GM10248 (cell line): ENCODE measurements at places on chromosomes 1 and 21.

DNA sequence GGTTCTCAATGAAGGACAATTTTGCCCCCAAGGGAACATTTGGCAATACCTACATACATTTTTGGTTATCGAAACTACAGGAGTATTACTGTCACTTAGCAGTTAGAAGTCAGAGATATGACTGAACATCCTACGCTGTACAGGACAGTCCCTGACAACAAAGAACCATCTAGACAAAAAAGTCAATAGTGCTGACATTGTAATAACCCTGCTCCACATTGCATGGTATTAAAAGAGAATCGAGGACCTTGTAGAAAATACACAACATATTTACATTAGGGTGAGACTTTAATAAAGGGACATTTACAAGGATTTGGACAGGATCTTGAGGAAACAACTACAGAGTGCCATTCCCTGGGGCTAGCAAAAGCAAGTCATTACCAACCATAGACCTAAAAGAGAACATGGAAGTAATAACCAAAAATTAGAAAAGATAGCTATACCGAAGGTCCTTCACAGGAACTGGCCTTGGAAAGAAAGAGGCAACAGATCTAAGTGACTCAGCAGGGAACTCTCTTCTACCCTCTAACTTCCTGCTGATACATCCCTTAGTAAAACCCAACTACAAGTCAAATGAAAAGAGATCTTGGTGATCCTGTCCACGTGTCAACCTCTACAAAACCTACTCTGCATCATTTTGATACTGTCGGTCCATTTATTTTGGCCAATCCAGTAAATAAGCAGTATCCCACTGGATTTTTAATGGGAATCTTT is 40.2 kb downstream of the ANGPTL3 start:
- DNase-seq: no peak

GRCh38 chr1:244788493-244789275 is 46.8 kb upstream of the COX20 start:
- no peak for DNase-seq

DNA sequence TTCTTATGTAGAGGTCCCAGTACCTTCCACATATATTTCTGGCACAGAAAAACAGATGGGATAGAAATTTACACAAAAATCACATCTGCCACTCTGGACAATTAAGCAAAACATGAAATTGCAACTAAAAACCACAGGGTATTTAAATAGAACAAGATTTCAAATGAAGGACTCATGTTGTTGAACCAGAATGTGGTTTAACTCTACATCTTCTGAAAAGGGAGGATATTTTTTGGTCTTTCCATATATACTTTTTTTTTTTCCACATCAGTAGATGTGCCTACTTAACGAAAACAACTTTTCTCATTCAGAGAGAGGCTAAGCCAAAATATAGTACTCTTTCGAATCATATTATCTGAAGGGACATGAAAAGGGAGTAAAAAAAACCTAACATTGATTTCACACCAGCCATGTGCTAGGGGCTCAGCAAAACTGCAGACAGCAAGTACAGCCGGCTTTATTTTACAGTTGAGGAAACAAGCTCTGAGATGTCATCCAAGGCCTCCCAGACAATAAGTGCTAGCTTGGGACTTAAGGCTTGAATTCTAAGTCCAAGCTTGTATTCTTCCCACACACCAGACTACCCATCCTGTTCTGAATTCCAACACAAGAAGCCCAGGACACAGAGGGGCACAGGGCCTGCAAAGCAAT is 208.9 kb downstream of the PBX1 start:
- DNase-seq: no peak

GRCh38 chr1:225468270-225469020 is 40.6 kb upstream of the LBR start:
- no peak for DNase-seq

DNA sequence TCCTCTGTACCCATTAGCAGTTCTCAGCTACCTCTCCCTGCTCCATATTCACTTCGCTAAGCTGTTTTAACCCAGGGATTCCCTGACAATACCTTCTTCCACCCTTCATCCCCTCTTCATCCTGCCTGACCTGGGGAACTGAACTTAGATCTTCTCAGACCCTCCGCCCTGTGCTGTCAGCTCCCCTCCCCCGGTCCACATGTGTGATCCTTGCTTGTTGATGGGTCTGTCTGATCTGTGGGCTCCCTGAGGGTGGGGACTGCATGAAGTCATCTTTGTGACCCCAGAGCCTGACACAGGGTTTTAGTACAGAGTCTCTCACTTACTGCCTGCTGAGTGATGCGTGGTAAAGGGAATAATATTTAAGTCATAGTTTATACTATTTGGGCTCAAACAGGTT is 11.8 kb downstream of the CHAF1B start:
- DNase-seq: no peak

DNA sequence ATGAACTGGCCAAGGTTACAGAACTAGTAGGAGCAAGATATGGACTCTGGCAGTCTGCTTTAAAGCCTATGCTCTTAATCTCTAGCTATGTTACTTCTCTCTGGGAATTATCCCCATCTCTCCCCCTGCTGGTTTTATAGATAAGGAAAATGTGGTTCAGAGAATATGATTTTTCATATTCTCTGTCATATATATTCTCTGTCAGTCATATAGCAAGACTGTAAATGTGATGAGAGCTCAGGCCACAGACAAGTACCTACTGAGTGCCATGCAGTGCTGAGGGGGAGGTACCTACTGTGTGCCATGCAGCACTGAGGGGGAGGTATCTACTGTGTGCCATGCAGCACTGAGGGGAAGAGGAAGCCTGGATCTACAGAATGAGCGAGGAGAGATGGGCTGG is 220.3 kb upstream of the FGGY start:
- no peak for DNase-seq

- DNase-seq: no peak
These were observed 20.7 kb downstream of the TRIM33 start for GRCh38 chr1:114490274-114490693.

GRCh38 chr1:172566196-172566997 is 33.4 kb downstream of the SUCO start:
- DNase-seq: no peak

GRCh38 chr1:226461087-226461486 is 53.2 kb upstream of the PARP1 start:
- no peak for DNase-seq

DNA sequence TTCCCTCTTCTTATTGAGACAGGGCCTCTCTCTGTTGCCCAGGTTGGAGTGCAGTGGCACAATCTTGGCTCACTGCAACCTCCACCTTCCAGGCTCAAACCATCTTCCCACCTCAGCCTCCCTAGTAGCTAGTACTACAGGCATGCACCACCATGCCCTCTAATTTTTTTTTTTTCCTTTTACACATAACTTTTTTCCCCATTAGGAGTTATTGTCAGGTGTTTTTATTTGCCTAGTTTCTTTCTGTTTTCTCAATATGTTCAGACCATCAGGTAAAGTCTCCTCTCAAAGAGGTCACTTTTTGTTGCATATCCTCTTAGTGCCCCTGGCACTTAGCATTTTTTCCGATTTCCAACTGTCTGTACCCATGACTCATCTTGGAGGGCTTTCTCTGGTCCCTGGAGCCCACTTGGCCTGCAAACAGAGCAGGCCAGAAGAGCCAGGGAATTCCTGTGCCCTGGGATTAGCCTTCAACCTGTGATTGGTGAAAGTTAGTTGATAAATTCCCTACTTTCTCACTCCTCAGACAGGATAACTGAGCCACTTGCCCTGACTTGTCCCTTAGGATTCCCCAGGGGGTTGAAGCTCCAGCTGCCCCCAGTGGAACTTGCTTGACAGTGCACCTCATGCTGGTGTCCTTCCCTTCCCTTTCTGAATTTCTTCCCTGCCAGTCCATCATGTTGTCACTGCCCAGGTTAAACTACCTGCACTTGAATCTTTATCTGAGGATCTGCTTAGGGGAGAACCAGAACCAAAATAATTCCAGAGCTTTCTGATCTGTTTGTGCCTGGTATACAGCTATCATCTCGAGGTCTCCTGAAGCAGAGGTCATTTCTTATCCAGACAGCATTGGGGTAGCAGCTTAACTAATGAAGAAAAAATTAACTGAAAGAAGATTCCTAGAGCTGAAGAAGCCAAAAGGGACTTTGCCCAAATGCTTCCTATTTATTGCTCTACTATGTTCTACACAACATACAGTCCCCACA is 2.4 kb downstream of the NTPCR start:
- DNase-seq: peak; percentile 51

- DNase-seq: no peak
These were observed 137.3 kb upstream of the USH2A start for GRCh38 chr1:216560527-216560926.

GRCh38 chr1:93542398-93542797 is 94.5 kb downstream of the FNBP1L start:
- DNase-seq: no peak

DNA sequence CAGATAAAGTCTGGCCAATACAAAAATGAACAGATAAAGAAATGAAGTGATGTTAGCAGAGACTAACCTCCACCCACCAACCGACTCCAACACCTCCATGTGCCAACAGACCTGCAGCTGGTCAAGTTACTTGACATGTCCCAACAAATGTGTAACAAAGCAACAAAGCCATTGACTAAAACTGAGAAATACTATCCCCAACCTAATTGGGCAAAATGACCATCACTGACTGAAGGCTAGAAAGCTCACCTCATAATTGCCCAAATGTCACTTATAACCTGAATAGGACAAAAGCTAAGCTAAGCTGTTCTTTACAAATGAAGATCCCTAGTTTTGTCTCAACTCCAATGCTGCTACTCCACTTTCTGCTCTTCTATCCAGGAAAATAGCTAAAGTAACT is 7.5 kb downstream of the KDM5B start:
- DNase-seq: no peak

- DNase-seq: no peak
These were observed 394.5 kb downstream of the LMO4 start for GRCh38 chr1:87723193-87723592.

GRCh38 chr1:43987159-43987902 is 4.1 kb upstream of the CCDC24 start:
- DNase-seq: no peak

DNA sequence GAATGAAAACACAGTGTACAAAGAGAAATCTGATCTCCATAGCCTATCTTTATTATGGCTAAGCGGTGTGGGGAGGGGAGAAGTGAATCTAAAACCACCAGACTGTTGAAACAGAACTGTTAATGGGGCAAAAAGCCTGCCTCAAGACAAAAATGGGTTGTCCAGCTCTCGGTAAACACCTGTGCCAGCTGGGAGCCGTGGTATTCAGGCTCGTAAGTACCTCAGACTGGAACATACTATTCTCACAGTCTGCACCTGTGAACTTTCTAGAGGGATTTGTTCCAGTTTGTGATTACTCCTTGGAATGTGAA is 42.7 kb upstream of the ATP1A1 start:
- no peak for DNase-seq

DNA sequence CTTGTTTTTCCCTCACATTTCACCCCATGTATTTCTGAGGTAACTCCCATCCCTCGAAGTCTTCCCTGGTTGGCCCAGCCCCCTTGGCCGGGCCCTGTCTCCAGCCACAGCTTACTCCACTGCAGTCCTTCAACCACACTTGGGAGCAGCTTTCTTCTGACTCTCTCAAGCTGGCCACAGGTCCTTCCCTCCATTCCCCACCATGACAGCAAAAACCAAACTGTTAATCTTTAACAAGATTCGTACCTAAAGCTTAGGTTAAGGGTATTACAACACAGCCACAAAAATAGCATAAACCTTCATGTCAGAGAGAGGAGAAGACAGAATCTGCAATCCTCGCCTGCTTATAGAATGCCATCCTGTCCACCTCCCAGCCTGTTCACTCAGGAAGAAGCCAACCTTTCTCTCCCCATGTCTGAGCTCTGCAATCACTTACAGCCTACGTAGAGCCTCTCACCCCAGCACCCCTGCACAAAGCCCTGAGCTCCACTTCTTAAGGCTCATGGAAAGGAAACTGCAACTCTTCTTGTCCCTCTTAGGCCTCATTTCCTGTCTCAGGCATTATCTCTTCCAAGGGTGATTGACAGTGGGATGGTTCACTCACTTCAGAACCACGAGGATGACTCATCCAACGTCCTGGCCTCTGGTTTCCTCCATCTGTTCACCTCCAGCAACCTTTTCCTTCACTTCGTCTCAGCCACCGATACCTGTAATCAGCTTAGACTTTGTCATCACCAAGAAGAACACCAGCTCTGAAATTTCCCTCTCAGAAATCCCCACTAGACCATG is 72.8 kb downstream of the CD2 start:
- peak; percentile 80 for DNase-seq

- DNase-seq: no peak
These were observed 203.8 kb downstream of the PTPRC start for GRCh38 chr1:198842686-198843085.

GRCh38 chr1:29648026-29648425 is 411.7 kb downstream of the PTPRU start:
- DNase-seq: no peak

DNA sequence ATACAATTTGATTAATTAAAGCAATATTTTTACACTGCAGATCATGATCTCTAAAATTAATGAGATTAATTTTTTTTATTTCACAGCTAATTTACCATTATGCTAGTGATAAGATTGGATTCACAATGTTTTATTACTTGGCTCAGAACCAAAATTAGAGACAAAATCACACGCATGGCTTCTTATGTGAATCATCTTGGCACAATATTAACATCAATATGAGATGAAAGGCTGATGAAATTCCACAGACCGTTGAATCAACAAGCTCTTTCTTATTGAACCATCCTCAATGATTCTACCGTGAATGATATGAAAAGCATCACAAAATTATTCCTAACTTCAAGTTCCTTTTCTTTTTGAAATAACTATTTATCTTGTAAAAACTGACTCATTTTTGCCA is 544.9 kb downstream of the KCNT2 start:
- no peak for DNase-seq

DNA sequence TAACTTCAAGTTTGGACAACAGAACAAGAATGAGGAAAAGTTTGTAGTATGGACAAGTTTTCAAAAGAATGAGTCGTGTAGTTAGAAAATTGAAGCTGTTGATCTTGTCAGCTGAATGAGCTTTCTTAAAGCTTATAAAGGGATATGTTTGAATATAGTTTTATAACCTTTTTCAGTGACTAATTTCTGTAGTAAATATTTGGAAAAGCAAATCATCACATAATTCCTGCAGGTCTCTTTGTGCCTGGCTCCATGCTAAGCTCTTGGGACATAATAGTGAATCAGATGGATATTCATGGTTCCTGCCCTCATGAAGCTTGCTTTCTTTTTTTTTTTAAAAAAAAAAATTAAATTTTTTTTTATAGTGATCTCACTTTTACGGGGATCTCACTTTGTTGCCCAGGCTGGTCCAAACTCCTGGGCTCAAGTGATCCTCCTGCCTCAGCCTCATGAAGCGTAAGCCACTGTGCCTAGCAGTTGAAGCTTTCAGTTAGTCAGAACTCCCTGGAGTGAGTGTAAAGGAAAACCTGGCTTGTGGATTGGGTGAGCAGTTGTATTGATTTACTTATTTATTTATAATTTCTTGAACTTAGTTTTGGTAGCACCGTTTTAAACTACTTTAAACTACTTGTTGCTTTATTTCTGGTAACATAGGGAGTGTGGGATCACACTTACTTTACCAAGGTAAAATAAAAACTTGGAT is 15.5 kb downstream of the DYRK1A start:
- DNase-seq: no peak

- no peak for DNase-seq
These were observed 5.0 kb upstream of the CDC14A start for GRCh38 chr1:100347009-100347966.
